ENCODE measurements at places on chromosomes 11 and 22.

DNA sequence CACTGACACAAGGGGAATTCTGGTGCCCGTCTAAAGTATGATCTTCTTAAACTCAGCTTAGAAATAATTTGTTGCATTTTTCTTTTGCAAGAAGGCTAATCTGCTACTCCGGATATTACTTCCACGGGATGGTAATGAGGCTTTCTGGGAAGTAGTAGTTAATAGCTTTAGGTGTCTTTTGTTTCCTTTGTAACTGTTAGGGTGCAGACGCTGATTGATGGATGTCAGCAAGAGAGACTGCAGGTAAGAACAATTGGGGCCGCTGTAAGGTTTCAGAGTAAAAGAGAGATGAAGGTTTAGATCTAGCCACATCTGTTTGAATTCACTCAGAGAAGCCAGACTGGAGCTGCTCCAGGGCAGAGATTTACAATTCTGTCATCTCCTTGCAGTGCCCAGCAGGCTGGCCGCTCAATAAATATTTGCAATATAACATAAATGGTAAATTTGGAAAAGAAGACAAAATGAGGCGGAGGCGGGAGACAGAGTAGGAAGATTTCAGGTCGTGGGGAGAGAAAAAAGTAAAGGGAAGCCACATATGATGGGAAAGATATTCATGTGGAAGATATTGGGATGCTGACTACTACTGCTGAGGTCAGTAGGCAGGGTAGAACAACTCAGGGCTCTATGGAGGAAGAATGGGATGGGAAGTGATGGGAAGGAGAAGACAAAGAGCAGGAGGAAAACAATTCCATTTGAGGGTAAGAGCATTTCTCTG, 320.5 kb downstream of the AASDHPPT start:
- no peak for DNase-seq

DNA sequence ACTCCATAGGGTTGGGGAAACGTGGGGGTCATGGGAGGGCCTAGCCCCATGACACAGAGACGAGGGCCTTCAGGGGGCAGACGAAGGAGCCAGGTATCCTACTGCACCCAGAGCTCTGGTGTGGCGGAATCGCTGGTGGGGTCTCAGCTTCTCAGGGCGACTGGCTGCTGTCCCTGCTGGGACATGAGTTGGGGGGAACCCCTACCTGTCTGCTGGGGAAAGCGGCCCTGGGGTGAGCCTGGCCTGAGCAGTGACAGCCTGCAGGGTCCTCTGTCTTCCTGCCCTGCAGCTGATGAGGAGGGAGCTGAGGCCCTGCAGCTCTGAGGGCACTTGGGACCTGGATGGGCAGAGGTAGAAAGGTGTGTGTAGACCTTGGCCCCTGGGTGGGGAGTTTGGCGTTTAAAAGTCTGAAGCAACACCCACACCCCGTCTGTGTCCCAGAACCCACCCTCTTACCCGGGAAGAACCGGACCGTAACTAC, 33.6 kb upstream of the GRAMD4 start:
- no peak for DNase-seq

- peak; percentile 42 for DNase-seq
Measured at GRCh38 chr11:44950625-44951476, at the start of gene TP53I11. Gene TP53I11, minus strand, starts transcription at chr11:44950883. Its CDS starts 12,548 bp downstream, at chr11:44938335.

DNA sequence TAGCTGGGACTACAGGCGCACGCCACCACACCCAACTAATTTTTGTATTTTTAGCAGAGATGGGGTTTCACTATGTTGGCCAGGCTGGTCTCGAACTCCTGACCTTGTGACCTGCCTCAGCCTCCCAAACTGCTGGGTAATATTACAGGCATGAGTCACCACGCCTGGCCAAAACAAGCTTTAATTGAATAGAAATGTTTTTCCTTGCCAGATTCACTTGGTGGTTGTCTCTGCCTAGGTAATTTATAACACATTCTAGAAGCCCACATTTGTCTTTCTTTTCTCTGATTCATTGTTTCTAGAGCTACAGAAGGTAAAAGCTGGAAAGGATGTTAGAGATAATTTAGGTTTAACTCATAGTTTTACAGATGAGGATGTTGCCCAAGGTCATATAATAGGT, 41.3 kb downstream of the CECR2 start:
- no peak for DNase-seq

GRCh38 chr11:70031631-70032469, 46.3 kb upstream of the ANO1 start:
- DNase-seq: no peak

DNA sequence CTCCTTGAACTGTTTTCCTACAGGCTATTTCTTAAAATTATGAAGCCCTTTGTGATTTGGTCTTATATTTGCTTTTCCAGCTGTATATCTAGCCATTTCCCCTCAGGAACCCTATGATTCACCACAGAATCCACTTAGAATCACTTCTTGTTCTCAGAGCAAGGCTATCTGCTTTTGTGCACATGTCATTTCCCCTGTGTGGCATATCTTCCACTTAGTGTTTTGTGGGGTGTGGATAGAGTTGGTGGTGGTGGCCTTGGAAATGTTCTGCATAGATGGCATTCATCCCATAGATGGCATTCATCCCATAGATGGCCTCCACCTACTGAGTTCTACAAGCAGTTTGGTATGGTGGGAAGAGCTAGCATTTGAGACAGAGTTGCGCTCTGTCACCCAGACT, 44.7 kb downstream of the SWAP70 start:
- DNase-seq: no peak

DNA sequence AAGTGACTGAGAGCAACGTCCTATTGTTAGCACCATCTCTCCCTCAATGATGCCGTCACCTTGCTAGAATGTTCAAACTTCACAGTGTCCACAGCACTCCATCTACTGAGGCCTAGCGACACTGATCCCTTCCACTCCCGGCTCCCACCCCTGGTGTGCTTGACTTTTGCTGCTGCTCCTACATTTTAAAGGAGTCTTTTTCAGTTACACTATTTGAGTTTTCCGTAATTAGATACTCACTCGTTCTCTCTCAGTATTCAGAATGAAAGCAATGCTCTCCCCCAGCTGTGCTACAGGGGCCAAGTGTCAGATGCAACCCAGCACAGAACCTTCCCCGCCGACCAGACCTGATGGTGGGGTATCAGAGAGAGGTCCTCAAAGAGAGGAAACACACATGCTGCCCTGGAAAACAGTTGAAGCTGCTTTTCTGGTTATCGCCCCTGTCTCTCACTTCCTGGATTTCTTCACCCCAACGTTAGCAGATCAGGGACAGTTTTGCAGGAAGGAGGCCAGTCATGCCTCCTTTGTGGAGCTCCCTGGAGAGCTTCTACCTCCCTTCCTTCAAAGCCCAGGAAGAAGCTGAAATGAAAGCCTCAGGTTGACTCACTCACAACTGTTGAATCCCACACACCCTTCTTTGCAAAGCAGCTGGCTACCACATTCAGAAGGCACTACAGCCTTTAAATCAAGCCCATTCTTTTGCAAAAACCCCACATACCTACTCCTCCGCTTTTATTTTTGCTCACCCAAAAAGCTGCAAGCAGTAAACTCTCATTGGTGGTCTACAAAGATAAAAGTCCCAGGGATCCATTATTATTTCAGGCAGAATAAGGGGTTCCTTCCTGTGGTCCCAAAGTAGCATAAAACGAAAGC, 23.5 kb downstream of the LARGE1 start:
- DNase-seq: no peak

DNA sequence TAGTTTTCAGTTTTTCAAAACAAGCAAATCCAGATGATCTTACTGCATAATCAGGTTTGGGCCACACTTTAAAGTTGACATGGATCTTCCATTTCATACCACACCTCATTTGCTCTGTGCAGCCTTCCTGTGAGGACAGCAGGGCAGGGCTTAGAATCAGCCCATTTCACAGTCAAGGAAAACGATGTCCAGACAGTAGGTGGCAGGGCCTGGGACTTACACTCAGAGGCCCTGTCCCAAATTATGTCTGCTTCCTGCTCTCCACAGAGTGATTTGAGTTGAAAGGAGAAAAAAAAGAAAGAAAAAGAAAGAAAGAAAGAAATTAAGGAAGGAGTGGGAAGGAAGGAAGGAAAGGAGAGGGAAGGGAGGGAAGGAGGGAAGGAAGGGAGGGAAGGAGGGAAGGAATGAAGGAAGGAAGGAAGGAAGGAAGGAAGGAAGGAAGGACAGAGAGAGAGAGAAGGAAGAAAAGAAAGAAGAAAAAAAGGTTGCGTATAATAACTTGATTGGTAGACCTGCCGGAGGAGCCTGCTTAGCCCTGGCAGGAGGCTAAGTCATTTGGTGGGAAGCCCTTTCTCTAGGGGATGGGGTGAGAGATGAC, 23.6 kb downstream of the TSKU start:
- no peak for DNase-seq

- no peak for DNase-seq
Measured at GRCh38 chr11:74755395-74755995, 6.8 kb downstream of the RNF169 start.

GRCh38 chr22:50112151-50113118, 22.6 kb downstream of the MOV10L1 start:
- DNase-seq: no peak

DNA sequence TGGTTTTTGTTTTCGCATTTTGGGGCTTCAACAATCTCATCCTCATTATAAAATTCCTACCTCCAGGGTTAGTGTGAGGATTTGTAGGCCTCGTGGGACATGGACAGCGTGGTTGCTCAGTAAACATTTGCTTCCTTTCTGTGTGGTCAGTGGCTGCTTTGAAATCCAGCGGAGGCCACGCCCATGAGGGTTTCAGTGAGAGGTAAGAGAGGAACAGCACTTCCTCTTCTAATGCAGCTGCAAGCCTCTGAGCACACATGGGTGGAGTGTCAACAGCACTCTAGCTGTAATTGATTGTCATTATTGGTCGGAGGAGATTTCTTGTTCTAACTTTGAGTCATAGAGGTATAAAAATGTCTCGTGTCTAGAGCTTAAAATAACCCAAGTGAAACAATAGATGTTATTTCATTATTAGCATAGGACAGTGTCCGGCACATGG, 6.0 kb upstream of the ARHGAP42 start:
- peak; percentile 63 for DNase-seq

GRCh38 chr11:16612566-16613261, 125.7 kb upstream of the C11orf58 start:
- no peak for DNase-seq

DNA sequence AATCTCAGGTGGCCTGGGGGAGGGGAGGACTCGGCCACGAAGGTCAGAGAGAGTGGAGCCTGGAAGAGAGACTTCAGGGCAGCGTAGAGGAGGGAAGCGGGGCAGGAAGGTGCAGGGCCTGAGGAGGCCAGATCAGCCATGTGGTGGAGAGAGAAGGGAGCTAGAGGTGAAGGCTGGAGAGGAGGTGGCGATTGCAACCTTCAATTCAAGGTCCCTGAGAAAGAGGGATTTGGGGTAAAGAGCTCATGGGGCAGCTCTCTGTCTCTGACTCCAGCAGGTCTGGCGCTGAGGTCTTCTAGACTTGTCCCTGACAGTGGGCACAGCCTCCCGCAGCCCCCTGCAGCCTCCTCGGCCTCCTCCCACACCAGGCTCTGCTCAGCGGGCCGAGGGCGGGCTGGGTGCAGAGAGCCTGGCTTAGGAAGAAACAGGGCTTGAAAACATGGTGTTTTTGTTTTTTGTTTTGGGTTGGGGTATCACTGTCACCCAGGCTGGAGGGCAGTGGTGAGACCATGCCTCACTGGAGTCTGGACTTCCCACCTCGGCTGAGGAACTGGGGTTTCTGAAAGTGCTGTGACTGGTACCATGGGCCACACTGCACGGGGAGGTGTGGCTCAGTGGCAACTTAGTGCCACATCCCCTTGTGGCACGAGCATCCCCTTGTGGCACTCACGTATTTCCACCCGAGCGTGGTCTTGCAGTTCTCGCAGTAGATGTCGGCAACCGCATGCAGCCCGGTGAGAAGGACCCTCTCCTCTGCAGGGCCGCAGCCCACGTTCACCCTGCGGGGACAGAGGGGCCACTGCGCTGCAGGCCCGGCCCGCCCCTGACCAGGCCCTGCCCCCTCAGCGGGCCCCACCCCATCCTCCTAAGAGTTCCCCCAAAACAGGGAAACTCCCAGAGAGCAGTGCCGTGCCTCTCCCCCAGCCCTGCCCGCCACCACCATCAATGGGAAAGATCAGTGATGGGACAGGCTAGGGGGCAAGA, 32.6 kb downstream of the YPEL1 start:
- DNase-seq: no peak

DNA sequence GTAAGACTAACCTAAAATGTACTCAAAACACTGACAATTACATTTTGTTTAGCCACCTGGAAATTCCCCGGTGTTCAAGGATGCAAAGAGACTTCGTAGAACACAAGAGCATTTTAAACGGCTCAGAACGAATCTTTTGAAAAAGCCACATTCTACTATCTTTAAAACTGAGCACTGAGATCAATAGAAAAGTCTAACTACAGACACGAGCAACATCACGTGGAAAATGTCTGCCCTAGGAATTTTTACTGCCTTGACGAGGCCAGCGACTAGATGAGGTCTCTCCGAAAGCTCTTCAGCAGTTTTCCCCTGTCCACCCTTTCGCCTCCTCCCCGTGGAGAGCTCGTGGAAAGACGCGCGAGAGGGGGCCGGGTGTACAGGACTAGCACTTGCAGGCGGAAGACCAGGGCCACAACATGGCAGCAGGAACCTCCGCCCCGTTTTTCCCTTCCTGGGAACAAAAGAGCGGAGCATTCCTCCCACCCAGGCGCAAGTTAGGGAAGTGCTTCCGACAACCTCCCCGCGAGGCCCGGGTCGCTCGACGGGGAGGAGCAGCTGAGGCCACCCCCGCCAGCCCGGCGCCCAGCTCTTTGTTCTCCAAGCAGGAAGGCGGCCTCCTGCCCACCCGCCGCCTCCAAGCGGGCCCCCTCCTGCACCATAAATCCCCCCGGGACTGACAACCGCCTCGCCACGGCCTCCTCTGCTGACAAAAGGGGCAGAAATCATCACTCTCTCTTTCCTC, 1.1 kb downstream of the EIF4G2 start:
- DNase-seq: peak; percentile 32

- no peak for DNase-seq
Measured at GRCh38 chr11:130180491-130180890, 20.9 kb downstream of the ST14 start.

DNA sequence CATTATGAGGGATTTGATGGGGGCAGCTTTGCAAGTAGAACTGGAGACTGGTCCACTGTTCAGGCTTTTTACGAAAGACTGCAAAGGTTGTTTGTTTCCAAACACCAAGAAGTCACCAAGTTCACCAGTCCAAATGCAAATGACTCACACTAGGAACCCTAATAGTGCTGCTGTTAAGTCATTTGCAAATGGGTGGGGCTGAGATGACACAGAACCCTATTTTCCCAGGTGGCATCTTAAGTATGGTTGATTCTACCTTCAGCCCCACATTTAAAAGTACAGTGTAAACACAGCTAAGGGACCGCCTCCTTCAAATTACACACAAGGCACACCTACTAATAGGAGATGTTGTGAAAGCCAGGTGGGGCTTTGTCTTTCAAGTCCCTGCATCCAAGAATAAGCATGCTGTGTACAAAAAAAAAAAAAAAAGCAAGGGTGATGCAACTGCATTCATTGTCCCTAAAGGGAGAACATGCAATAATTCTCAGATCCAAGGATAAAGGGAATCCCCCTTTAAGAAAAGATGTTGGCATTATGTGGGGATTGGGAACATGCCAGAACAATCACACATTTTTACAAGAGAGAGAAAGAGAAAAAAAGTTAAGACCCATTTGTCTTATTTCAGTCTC, 27.3 kb downstream of the BDNF start:
- DNase-seq: no peak

GRCh38 chr22:28883917-28884746, 760 bp downstream of the ZNRF3 start:
- no peak for DNase-seq

GRCh38 chr11:14079011-14079410, 116.5 kb downstream of the SPON1 start:
- no peak for DNase-seq

All from GM12892 (cell line).